Hypothalamus (tissue), 51 donors: ENCODE measurements at places on chromosomes 11 and 22.

- DNase-seq = no peak
Measured at GRCh38 chr22:24072361-24072760, 61.3 kb downstream of the CABIN1 start.

DNA sequence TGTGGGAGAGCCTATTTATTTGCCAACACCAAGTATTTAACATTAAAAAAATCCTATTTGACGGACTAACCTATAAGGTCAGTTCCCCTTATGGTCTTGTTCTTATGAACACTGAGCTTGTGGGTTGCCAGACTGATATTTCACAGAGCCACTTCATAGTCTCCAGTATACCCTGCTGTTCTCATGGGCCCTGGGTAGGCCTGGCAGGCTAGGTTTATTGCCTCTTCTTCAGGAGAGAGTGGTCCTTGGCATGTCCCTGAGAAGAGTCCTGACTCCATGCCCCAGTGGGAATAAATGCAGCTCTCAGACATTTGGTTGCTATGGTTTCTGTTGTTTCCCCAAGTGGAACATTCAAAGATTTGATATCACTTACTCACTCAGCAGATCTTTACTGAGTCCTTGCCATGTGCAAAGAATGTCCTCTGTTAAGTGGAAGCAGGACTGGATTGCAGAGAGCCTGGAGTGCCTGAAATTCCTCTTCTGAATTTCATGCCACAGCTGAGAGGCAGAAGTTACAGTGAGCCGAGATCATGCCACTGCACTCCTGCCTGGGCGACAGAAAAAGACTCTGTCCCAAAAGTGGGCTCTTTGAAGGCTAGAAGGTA, 15.7 kb downstream of the SLC5A1 start:
- DNase-seq = no peak

DNA sequence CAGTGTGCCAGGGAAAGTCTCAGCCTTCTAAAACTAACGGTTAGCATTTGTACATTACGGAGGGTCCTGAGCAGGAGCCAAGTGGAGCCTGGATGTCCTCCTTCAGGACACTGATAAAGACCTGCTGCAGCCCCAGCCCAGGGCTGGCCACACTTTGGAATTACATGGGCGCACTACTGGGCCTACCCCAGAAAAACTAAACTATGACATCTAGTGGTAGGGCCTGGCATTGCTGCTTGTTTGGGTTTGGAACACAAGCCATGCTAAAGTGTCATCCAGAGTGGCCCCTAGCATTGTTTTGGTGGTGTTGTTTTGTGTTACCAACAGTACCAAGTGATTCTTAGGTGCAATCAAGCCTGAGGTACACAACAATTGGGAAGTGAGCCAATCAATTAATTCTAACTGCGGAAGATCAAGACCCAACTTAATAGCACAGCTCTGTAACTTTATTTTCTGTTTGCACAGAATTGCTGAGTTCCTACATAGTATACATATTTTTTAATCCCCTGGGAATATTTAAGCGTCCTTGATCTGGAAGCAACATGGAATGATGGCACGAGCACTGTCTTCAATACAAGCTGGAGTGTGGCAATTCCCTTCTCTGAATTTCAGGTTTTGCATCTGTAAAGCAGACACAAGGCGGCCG, 340.7 kb downstream of the LARGE1 start:
- peak; percentile 14 for DNase-seq

DNA sequence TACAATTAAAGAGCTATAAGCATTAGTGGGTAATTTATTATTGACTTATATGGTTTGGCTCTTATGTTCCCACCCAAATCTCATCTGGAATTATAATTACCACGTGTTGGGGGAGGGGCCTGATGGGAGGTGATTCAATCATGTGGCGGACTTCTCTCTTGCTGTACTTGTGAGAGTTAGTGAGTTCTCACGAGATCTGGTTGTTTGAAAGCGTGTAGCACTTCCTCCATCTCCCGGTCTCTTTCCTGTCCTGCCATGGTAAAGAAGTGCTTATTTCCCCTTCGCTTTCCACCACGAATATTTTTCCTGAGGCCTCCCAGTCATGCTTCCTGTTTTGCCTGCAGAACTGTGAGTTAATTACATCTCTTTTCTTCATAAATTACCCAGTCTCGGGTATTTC, 28.1 kb upstream of the CHORDC1 start:
- DNase-seq = no peak

DNA sequence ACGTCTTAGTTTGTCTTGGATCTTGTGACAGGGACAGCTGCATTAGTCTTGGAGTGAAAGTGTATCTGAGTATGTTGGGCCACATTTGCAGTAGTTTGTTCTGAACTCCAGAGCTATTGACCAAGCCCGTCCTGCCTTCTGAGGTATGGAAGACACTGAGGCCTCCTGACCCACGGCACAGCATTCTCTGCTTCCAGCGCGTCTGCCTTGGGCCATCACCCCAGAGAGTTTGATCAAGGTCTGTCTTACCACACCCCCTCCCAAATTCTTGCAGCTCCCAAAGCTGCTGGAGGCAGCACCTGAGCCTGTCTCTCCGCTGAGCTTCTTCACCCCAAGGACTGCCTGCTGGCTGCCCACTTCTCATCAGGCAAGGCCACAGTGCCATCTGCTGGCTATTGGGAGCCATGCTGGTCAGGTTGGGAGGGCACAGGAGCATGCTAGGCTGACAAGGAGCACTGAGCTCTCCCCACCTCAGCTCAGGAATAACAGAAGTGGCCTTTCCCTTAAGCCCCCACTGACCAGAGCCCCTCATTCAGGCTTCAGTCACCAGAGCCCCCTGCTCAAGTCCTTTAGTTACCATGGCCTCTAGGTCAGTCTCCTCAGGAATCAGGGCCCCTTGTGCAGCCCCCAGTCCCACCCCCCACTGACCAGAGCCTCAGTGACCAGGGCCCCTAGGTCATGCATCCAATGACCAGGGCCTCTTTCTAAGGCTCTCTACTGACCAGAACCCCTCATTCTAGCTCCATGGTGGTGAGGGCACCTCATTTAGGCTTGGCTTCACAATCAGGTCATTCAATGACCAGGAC, 27.2 kb upstream of the SMPD1 start:
- DNase-seq = peak; percentile 55

GRCh38 chr22:39129746-39130145, 22.7 kb downstream of the CBX7 start:
- no peak for DNase-seq

- no peak for DNase-seq
Measured at GRCh38 chr11:32792111-32792947, 2.1 kb downstream of the CCDC73 start.

GRCh38 chr11:18408558-18409291, 3.4 kb upstream of the LDHC start:
- no peak for DNase-seq

DNA sequence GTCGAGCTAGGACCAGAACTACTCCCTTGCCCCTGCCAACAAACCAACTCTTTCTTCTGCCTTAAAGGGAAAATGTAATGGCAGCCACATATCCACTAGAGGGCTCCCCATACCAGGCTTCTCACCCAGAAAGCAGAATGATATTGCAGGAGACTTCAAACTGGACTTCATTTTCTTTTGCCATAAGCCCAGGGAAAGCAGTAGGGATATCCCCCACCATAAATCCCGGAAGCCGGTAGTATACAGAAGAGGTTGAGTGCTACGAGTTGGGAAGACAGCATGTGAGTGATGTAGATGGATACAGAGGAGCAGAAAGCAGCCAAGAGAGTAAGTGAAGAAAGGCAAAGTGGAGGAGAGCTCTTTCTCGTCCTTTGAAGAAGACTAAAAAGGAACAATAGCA, 12.1 kb downstream of the PLAAT5 start:
- no peak for DNase-seq
